ENCODE measurements at places on chromosomes 12 and 14. TPM values are rescaled to one million over a fixed set of nuclear protein-coding genes. Genes with fewer than 3 reads are reported as not detected.

GRCh38 chr12:114241973-114242434, 163.9 kb downstream of the TBX5 start:
- DNase-seq = no peak

GPRC5D gene
- not detected for total RNA-seq

GRCh38 chr12:18108611-18109010, 18.6 kb upstream of the RERGL start:
- DNase-seq = no peak

FSCB gene
- total RNA-seq = not detected

MUCL1 gene
- not detected for total RNA-seq

All from bronchial epithelial cell (primary cell).